ENCODE measurements at places on chromosomes 4 and X. TPM values are rescaled to one million over a fixed set of nuclear protein-coding genes. Genes with fewer than 3 reads are reported as not detected.
A peak's percentile ranks its signal among the peaks of the same experiment; 100 is the strongest.

- DNase-seq: no peak
Measured at GRCh38 chr4:47830265-47831025, 7.4 kb downstream of the CORIN start.

DNA sequence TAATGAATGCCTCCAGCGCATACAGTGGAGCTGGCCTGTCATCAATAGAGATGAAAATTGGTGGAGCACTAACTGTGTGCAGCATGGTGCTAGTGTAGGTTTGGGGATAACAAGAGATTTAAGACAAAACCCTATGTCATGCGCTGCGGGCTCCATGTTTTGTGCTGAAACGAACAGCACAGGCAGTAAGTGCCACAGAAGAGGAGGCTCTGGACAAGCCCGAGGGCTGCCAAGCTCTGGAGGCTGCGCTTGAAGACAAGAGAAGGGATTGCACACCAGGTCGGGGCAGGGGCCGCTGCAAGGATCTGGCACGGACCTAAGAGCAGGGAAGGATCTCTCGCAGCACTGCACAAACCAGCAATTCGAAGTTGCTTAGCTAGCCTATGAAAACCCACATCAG lies 35.5 kb downstream of the TENM3 start:
- DNase-seq: no peak

DNA sequence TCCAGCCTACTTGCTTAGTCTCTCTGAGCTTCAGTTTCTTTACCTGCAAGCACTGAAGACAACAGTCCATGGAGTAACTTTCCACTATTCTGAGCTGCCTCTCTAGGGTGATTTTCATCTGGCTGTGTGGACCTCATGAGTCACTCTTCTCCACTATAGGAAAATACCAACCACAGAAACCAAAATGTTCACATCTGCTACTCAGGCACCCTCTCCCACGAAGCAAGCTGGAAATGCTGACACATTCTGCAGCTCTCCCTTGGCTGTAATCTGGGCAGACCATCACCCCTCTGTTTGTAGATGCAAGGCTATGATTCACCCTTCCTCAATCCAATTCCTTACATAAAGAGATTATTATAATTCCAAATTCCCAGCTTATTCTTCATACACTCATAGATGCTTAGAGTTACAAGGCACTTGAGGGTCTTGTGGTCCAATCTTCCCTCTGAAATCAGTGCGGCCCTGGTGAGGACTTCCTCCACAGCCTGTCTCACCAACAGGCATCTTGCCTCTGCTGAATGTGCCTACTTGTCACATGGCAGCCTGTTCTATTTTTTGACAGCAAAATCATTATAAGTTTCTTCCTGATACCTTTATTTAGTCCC lies 97.0 kb upstream of the LNX1 start:
- peak; percentile 42 for DNase-seq

- no peak for DNase-seq
Measured at GRCh38 chr4:152307669-152308068, 228.2 kb downstream of the FBXW7 start.

DNA sequence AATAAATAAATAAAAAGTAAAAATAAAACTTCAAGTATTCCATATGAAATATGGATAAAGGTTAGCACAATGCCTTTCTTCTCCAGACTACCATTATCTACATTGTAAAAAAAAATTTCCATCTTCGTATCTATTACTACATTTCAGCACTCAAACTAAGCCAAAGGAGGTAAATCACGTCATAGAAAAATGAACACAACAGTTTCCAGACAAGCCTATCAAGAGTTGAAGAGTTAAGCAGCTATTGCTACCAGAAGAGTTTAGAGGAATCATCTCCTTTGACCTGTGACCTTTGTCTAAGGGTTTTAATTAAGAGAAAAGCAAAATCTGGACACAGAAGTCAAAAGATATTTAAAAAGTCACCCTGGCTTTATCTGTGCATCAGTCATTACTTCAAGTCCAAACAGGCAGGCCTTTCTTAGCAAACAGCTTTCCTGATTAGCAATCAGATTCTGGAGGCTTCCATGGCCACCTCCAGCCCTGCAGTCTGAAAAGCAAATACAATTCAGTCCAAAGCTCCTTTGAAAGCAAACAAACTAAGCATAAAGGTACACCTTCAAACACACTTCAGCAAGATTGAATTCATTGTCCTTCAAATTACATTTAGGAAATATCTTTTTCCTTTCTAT lies 82.2 kb downstream of the APBB2 start:
- no peak for DNase-seq

DNA sequence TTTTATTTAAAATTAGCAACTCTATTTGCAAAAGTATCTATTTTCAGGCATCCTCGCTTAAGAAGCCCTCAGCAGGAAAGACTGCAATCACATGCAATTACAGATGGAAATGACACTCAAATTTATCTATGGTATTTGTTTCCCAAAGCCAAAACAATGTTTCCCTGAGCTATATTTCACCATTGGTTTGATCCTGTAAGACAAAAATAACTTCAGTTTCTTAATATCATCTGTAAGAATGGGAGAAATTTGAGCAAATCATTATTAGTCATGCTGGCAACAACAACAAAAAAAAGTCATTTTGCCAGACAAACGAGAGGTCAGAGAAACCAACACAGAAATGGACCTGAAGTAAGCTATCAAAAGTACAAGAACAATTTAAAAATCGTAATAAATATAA lies 204.1 kb downstream of the NR3C2 start:
- DNase-seq: no peak

- DNase-seq: no peak
Measured at GRCh38 chr4:28062562-28062961, 1201.9 kb downstream of the STIM2 start.

- no peak for DNase-seq
Measured at GRCh38 chr4:148162991-148163390, 279.2 kb downstream of the NR3C2 start.

GRCh38 chr4:35541888-35542213 lies 702.5 kb downstream of the ARAP2 start:
- DNase-seq: no peak

GRCh38 chr4:7388627-7389026 lies 46.1 kb downstream of the PSAPL1 start:
- no peak for DNase-seq

GRCh38 chrX:8988446-8988845 lies 45.5 kb downstream of the FAM9B start:
- peak; percentile 46 for DNase-seq

- DNase-seq: no peak
Measured at GRCh38 chr4:165921546-165921945, 48.5 kb downstream of the TLL1 start.

GRCh38 chr4:139694522-139695107 lies 29.0 kb downstream of the MGST2 start:
- no peak for DNase-seq

GRCh38 chr4:114558446-114559020 lies 40.1 kb upstream of the UGT8 start:
- DNase-seq: no peak

DNA sequence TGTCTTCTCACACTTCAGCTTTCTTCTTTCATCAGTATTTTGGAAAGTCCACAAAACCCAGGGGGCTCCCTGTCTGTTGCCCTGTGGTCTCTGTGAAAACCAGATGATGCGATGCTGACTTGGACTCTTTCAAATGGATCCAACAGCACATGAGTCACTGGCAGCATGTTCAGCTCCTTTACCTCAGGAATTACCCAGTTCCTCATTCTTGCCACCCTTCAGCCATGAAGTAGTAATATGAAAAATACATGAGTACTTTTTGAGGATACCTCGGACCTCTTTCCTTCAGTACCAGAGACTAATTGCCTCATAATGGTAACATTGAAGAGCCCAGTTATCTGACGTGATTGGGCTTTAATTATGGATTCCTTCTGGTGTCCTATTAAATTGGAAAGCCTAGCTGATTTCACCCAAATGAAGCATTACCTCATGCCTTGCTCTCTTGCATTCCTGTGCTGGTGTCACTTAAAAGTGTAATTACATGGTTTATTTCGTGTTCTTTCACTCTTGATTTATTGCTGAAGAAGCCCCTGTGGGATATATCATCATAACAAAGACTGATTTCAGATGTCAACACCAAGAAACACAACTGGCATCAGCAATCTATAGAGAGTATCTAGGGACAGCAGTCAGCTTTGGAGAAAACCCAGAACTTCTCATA lies 63.4 kb downstream of the NFKB1 start:
- DNase-seq: peak; percentile 51

GRCh38 chr4:7762376-7763030 lies 177.2 kb downstream of the AFAP1 start:
- no peak for DNase-seq

DNA sequence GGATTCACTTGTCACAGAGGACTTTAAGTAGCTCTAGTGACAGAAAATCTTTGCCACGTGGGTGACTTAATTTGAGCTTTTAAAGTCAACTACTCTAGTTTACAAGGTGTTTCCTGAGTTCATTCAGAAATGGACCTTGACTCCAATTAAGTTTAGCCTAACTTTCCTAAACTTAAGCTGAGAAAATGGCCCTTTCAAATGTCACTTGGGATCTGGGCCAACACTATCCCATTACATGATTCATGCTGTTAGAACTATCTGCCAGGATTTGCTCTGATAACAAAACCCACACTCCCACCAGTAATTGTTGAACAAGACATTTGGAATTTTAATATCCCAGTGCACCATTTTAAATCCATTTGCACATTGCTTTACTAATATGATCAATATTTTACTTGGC lies 40.8 kb downstream of the C4orf46 start:
- no peak for DNase-seq

DNA sequence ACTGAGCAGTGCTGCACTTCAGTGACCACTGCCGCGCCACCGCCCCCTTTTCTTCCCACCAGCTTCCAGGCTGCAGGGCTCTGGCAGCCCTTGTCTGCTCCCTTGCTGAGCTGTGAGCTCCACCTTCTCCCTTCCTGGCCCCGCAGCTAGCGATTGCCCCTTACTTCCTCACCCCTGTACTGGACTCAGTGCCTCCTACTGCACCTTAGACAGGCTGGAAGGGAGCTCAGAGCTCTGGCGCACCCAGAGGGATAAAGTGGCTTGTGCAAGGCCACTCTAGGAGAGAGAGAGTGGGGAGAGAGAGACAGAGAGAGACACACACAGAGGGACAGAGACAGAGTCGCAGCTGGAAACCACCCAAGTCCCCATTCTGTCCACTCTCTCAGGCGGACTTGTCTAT lies 6.0 kb downstream of the RASL11B start:
- DNase-seq: no peak

DNA sequence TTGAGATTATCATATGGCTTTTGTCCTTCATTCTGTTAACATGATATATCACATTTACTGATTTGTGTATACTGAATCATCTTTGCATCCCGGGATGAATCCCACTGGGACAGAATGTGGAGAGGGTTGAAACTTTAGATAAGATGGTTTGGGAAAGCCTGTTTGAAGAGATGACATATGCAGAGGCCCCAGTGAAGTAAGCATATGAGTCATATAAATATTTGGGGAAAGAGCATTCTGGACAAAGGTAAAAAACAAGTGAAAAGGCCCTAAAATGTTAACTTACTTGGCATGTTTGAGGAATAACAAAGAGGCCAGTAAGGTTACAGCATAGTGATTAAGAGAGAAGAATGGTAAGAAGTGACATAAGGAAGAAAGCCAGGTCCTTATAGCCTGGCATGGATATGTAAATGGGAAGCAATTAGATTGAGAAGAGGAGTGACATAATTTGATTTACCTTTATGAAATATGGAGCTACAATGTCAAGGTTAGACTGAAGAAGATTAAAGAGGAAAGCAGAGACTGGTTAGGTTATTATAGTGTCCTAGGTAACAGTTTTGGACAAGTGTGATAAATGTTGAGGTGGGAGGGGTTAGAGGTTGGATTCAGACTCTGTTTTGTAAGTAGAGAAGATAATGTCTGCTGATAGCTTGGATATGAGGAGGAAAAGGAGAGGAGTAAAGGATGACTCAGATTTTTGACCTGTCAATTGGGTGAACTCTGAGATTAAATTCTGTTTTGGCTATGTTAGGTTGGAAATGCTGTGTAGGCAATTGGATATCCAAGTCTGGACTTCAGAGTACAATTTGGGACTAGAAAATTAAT lies 54.6 kb upstream of the DRP2 start:
- no peak for DNase-seq

- DNase-seq: peak; percentile 46
Measured at GRCh38 chrX:15815779-15816437, 25.6 kb downstream of the ZRSR2 start.

DNA sequence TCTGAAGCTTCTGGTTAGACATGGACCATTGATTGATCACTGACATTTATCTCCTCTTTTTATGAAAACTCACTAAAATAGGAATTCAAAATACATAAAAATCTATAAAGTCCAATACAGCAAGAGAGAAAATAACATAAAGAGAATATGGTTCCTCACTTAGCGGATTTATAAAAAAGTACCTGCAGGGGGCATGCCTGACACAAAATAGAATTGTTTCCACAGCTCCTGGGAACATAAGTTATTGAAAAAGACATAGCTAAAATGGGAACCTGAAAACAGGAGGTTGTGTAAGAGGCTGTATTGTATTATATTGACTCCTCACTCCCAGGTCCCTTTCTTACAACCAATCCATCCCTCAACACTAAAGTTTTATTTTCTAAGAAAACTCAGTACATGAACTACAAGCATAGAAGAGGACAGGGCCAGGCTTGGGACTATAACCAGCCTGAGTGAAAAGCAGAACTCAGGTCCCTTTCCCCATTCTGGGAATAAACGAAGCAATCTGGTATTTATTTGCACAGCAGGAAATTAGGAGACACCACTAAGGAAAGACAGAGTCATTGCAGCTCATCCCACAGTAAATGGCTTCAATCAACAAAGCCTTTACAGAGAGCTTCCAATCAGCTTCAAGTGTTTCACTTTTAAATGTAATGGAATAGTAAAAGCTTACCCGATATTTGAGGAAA lies 121.1 kb upstream of the NDST4 start:
- no peak for DNase-seq

DNA sequence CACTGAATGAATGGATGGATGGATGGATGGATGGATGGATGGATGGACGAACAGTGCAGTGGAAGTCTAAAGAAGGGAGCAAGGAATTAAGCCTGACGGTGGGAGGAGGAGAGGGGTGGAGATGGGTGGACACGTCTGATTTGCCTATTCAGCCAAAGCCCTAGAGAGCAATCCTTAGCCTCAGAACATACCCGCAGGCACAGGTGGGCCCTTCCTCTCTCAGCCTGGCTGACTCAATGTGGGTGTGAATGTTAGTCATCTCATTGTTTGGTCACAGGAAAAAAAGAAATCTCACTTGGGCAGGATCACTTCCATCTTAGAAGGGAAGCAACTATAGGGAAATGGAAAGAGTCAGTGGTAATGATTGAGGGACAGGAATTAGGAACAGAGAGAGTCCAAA lies 165.9 kb downstream of the PJA1 start:
- no peak for DNase-seq

- no peak for DNase-seq
Measured at GRCh38 chr4:153804722-153805121, 15.8 kb upstream of the SFRP2 start.

The ASB9 gene
- 0.48 TPM for total RNA-seq

The CITED1 gene
- not detected for total RNA-seq

The BTC gene
- total RNA-seq: not detected

The UGT2B15 gene
- not detected for total RNA-seq

The MAGEC1 gene
- total RNA-seq: not detected

The LRIT3 gene
- total RNA-seq: 0.10 TPM

The PWWP3B gene
- total RNA-seq: not detected

The ZMAT1 gene
- 3.7 TPM for total RNA-seq

The TLR10 gene
- total RNA-seq: not detected

The NUP54 gene
- total RNA-seq: 51.3 TPM

The USP17L27 gene
- not detected for total RNA-seq

The EMCN gene
- total RNA-seq: not detected

The CFAP99 gene
- total RNA-seq: not detected

The EXOSC9 gene
- total RNA-seq: 68.0 TPM
